ENCODE measurements at places on chromosomes 1 and 21. TPM values are rescaled to one million over a fixed set of nuclear protein-coding genes. Genes with fewer than 3 reads are reported as not detected.

Gene TFF1
- total RNA-seq = 0.61 TPM

Gene FCGR2B
- total RNA-seq = not detected

Gene NR0B2
- not detected for total RNA-seq

Gene SHISAL2A
- not detected for total RNA-seq

Gene RNPEP
- total RNA-seq = 85.9 TPM

- no peak for DNase-seq
These were observed 1338.7 kb upstream of the ADGRL2 start for GRCh38 chr1:80462006-80462405.

- peak; percentile 68 for DNase-seq
These were observed 155.4 kb downstream of the CLEC20A start for GRCh38 chr1:178341261-178341956.

DNA sequence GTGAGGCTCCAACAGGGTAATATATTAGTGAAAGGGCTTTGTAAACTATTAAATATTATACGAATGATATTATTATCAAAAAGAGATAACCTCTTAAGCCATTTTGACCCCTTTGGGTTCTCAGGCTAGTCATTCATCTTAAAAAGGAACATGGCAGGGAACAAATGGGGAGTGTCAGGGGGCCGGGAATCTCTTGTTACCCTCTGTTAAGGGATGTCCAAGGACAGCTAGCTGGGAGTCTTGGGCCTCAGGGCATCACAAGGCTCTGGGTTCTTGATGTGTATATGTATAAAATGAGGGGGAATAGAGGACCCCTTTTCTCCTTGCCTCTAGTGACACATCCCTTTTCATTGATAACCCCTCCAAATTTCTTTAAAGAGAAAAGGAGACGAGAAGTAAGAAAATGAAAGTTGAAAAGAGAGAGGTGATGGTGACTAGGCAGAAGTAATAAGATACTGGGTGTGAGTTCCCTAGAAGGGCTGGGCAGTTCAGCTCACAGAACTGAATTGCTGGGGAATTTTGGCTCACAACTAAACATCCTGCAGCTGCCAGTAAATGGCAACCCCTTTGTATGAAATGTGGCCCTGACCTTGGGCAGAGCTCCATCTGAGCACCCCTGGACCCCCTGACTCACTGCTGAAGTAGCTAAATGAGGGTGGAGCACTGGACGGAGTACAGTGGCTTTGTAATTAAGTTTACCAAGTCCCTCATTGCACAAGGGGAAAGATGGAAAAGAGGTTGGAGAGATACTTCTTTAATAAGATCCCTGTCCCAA is 20.0 kb upstream of the ZNF326 start:
- DNase-seq = no peak

DNA sequence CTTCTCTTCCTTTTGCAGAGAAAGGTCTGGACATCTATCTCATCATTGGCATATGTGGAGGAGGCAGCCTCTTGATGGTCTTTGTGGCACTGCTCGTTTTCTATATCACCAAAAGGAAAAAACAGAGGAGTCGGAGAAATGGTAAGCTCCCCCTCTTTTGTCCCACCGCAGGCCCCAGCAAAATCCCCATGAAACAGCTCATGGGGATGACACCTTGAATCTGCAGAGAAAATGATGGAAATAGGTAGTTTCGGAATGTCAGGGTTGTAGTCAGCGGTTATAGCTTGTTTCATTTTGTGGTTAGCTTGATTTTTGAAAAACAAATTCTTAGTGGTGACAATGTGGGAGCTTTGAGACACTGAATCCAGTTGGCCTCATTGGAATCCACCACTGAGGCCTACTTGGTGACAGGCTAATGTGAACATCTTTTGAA is 10.3 kb downstream of the CD2 start:
- DNase-seq = no peak

DNA sequence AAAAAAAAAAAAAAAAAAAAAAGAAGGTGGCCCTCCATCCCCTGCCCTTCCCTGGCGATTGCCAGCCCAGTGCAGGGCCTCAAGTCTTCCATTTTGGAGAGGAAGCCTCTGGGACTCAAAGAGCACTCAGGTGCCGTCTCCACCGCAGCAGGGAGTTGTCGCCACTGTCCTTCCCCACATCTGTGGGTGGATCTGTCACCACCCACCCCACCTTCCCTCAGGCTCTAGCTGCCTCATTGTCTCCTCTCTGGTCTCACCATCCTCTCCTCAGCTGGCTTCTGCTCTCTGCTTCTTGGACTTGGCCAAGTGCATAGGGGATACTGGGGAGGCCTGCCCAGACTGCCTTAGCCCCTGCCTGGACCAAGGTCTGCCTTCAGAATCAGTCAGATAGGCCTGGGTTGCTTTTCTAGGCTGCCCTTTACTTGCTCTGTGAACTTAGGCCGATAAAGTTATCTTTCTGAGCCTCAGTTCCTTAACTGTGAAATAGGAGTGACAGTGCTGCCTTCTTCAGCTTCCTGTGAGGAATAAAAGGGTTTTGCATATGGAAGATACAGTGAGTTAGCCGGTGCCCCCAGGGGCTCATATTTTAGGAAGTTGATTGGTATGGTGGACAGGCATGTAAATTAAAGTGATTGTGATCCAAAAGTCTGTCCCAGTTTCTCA is 15.8 kb downstream of the RCC1 start:
- no peak for DNase-seq

DNA sequence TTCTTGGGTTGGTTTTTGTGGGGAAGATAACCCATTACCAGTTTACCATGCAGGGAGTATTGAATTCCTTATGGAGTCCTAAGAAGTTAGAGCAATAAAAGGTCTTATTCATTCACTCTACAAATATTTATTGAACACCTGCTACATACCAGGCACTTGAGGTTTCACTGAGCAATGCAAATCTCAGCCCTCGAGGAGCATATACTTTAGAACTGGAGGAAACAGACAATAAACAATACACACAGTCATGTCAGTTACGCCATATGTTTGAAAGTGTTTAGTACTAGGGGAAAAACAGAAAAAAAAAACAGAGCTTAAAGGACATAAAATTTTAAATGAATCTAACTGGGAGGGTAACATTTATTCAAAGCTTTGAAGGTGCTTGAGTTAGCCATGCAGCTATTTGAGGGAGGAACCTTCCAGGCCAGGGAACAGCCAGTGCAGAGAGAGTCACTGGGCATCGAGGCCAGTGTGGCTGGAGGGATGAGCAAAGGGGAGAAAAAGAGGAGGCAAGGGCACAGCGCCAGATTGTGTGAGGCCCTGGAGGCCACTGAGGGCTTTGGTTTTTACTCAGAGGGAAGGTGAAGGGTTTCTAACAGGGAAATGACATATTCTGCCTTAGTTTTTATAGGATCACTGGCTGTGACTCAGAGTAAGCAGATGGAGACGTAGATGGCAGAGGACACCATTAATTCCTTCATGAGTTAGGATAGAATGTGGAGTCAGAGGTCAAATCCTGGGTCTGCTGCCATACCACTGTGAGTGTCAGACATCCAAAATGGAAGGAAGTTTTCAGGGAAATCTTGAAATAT is 32.7 kb downstream of the C1orf21 start:
- DNase-seq = no peak

GRCh38 chr21:38496224-38496623 is 2.1 kb downstream of the ERG start:
- no peak for DNase-seq

DNA sequence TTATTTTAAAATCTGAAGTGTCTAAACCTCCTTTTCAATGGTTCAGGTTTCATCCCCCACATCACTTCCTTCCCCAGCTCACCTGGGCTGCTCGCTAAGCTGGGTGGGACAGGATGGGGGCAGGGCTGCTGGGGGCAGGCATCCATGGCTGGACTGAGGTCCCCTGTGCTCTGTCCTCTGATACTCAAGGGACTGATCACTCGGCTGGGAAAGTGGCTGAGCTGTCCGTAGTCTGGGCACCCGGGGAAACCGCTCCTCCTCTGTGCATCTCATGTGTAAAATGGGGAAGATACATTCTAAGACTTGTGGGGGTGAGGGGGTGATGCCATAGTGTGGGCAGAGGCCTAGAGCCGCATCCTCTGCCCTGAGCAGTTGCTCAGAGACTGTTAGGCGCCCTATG is 411.2 kb downstream of the MATN1 start:
- DNase-seq = no peak
